ENCODE measurements at places on chromosomes 16 and 17. TPM values are rescaled to one million over a fixed set of nuclear protein-coding genes. Genes with fewer than 3 reads are reported as not detected.

- no peak for DNase-seq
These were observed 35.9 kb downstream of the TBX4 start for GRCh38 chr17:61487989-61488595.

TMIGD1 gene
- not detected for total RNA-seq

DNA sequence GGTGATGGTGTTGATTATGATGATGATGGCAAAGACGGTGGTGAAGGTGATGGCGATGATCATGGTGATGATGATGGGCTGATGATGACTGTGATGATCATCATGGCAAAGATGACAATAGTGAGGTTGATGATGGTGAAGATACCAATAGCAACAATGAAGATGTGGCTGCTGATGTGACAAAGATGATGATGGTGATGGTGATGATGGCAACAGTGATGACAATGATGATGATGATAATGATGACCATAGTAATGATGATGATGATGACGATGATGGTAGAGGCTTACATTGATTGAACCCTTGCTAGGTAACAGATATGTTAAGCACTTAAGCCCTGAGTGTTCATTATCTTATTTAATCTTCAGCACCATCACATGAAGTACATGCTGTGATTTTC, 363.8 kb upstream of the HSBP1 start:
- no peak for DNase-seq

C1QTNF8 gene
- not detected for total RNA-seq

TEX19 gene
- not detected for total RNA-seq

- no peak for DNase-seq
These were observed 20.7 kb upstream of the BCAR1 start for GRCh38 chr16:75272097-75272551.

GRCh38 chr17:46991617-46992016, 12.6 kb upstream of the RPRML start:
- DNase-seq = no peak

GRCh38 chr16:28310796-28311195, 18.5 kb downstream of the SBK1 start:
- no peak for DNase-seq

DNA sequence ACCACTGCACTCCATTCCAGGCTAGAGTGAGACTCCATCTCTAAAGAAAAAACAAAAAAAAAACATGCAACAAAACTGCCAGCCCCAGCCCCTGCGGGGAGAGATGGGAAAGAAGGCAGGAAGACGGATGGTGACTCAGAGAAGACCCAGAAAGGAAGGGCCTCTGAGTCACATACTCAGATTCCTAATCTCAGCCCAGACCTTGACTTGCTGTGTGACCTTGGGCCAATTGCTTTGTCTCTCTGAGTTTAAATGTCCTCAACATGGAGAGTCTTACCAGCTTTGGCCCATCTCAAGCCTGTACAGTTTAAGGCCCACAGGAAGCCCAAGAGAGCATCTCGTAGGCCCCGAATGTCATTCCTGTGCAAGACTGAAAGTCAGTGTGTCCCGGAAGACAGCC, 86.5 kb upstream of the LHX1 start:
- peak; percentile 51 for DNase-seq

DNA sequence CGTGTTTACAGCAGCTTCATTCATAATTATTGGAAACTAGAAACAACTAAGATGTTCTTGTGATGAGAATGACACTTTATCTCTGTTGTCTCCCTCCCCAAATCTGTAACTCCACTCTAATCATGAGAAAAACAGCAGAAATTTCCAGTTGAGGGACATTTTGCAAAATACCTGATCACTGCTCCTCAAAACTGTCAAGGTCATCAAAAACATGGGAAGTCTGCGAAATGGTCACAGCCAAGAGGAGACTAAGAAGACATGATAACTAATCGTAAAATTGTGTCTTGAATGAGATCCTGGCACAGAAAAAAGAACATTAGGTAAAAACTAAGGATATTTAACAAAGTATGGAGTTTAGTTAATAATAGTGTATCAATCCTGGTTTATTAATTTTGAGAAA, 204.2 kb downstream of the CYLD start:
- DNase-seq = no peak
